ENCODE measurements at places on chromosomes 11 and 22. TPM values are rescaled to one million over a fixed set of nuclear protein-coding genes. Genes with fewer than 3 reads are reported as not detected.

DNA sequence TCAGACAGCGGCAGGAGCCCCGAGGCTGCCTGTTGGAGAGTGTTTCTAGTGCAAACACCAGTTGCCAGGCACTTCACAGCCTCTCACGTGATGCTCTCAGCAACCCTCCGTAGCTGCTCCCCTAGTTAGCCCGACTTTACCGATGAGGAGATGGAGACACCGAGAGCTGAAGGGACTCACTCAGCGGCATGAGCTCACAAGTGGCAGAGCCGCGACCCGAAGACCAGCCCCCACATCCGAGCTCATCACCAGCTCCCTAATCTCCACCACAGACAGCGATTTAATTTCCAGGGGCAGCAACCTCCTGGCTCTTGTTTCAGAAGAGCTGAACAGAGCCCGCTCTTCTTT is 28.7 kb upstream of the RTL6 start:
- DNase-seq: no peak

- DNase-seq: no peak
These were observed at the start of gene TRIM49D1 for GRCh38 chr11:89922195-89922660. Gene TRIM49D1 (minus strand): TSS chr11:89922245. CDS start chr11:89917710, 4,535 bp downstream.

DNA sequence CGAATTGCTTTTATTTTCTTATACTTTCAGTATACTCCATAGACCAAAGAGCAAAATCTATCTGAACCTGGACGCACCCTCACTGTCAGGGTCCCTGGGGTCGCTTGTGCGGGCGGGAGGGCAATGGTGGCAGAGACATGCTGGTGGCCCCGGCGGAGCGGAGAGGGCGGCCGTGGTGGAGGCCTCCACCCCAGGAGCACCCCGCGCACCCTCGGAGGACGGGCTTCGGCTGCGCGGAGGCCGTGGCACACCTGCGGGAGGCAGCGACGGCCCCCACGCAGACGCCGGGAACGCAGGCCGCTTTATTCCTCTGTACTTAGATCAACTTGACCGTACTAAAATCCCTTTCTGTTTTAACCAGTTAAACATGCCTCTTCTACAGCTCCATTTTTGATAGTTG is 1077.4 kb downstream of the BRD1 start:
- no peak for DNase-seq

GRCh38 chr11:8948886-8949285 is 6.1 kb upstream of the ASCL3 start:
- DNase-seq: no peak

DNA sequence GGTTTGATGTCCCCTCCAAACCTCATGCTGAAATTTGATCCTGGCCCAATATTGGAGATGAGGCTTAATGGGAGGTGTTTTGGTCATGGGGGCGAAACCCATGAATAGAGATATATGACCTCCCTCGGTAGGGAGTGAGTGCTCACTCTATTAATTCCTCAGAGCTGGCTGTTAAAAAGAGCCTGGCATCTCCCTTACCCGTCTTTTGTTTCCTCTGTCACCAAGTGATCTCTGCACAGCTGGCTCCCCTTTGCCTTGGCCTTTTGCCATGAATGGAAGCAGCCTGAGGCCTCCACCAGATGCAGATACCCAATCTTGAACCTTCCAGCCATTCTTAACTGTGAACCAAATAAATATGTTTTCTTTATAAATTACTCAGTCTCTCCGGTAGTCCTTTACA is 4.5 kb upstream of the CCDC81 start:
- no peak for DNase-seq

DNA sequence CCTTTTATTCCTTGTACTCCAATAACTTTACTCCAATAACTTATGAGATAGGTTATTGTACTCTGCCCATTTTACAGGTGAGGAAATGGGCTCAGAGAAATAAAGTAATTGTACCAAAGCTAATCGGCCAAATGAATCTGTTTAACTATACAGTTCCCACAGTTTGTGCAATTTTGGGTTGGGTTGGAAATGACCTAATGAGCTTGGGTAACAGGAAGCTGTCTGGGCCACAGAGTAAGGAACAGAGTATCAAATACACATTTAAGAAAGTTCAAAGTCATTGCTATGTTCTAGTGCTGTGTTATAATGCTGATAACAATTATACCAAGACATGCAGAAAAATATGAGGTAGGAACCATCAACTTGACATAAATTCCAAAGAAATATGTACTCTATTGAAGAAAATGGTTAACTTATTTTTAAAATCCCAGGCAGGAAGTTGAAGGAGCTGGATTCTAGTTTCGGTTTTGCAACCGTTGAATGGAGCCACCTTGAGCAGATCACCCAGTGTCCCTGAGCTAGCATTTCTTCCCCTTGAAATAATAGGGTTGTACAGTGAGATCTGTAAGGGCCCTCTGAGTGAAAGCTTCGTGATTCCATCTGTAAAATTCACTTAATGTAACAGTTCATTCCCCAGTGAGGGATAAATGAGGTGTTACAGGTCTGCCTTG is 360.9 kb upstream of the NARS2 start:
- DNase-seq: no peak

GRCh38 chr22:41237707-41238569 is 2.8 kb downstream of the CHADL start:
- DNase-seq: peak; percentile 74

DNA sequence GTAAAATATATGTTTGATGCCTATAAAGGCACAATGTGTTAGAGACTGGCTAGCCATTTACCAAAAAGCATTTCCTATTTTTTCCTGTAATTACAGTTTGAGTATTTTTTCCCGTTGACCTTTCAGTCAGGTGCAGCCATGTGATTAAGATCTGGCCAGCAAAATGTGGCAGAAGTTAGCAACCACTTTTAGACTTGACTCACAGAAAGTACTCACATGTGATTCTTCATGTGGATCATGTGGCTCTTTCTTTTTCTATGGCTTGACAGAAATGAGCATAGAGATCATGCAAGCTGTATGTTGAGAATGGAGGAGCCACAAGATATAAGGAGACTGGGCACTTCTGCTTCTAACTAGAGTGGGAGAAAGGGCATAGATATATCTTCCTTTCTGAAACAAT is 27.3 kb upstream of the RAB38 start:
- no peak for DNase-seq

GRCh38 chr11:134920851-134921608 is 509.0 kb upstream of the B3GAT1 start:
- no peak for DNase-seq

DNA sequence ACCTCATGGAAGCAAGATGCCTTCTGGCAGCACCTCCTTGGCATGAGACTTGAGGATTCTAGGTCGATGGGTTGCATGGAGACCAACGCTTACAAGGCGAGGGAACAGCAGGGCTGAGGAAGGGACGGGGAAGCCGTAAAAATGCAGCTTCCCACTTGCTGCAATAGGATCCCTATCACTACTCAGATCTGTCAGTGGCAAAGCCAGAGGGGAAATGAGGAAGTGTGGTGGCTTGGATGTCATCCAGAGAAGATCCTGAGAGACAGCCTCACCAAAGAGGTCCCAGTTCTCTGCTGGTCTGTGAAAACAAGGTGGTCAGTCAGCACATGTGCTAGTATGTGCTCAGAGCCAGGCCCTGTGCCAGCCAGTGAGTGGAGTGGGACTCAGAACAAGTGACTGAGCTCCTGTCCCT is 22.2 kb downstream of the CYB5R2 start:
- no peak for DNase-seq

GRCh38 chr11:12889243-12889642 is 119.9 kb upstream of the RASSF10 start:
- peak; percentile 57 for DNase-seq

Gene PIWIL4
- total RNA-seq: 4.5 TPM
